ENCODE measurements at places on chromosomes 6 and 20. TPM values are rescaled to one million over a fixed set of nuclear protein-coding genes. Genes with fewer than 3 reads are reported as not detected.

Gene SNAI1
- total RNA-seq: 10.4 TPM

Gene CTCFL
- not detected for total RNA-seq

Gene RAB44
- total RNA-seq: 0.29 TPM

Gene PLCB1
- 35.0 TPM for total RNA-seq

Gene ADGRF5
- total RNA-seq: 34.6 TPM

Gene CLPSL1
- not detected for total RNA-seq

Gene ERMARD
- 29.3 TPM for total RNA-seq

Gene SAMD5
- 3.8 TPM for total RNA-seq

Gene LRRN4
- total RNA-seq: not detected

DNA sequence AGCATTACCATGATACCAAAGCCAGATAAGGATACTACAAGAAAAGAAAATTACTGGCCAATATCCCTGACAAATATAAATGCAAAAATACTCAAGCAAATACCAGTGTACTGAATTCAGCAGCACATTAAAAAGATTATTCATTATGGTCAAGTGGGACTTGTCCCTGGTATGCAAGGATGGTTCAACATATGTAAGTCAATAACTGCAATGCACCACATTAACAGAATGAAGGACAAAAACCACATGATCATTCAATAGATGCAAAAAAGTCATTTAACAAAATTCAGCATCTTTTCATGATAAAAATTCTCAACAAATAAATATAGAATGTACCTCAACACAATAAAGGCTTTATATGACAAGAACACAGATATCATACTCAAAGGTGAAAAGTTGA lies 9.1 kb upstream of the DEFB125 start:
- DNase-seq: no peak

- no peak for DNase-seq
Measured at GRCh38 chr20:32357375-32357868, 709 bp upstream of the ASXL1 start.

DNA sequence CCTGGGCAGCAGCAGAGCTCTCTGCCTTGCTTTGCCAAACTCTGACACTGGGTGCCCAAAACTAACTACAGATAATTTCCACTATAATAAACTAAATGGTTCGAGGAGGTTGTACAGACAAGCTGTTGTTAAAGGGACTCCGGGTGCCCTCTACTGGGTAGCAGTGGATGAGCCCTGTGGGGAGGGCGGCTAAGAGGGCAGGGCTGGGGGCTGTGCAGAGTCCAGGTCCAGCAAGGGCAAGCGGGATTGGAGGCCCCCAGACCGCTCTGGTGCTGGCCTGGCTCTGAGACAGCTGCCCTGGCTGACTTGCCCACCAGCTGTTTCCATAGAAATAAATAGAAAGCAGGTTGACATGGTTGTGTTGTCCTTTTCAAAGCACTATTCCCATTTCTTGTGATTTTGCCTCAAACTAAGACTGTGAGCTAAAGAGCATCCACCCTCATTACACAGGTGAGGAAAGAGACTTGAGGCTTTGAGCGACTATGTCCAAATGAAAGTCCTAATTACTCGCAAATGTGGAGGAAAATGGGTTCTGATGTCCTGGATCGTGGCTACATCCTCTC lies 167.6 kb upstream of the CST7 start:
- DNase-seq: no peak

GRCh38 chr6:87105823-87106222 lies 10.9 kb upstream of the CGA start:
- DNase-seq: no peak

- DNase-seq: peak; percentile 61
Measured at GRCh38 chr20:58710481-58711265, 18.1 kb downstream of the NPEPL1 start.

GRCh38 chr6:36616893-36617521 lies 22.8 kb downstream of the SRSF3 start:
- peak; percentile 45 for DNase-seq

DNA sequence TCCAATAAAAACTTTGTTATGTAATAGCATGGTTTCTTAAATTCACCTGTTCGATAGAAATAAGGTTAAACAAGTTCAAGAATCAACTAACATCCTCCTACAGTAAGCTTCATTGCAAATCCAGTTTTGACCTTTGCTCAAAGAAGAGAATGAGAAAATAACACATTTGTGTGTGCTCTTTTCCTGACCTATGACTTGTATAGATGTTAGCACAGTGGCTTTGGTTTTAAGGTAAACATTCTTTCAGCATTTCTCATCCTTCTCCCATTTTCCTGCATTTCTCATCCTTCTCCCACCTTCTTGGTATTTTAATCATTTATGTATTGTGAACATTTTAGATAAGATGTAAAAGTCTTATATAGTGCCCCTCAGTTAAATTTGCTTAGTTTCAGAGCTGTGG lies 73.9 kb downstream of the PLCB1 start:
- no peak for DNase-seq

GRCh38 chr20:40462566-40462965 lies 226.5 kb downstream of the MAFB start:
- DNase-seq: no peak

DNA sequence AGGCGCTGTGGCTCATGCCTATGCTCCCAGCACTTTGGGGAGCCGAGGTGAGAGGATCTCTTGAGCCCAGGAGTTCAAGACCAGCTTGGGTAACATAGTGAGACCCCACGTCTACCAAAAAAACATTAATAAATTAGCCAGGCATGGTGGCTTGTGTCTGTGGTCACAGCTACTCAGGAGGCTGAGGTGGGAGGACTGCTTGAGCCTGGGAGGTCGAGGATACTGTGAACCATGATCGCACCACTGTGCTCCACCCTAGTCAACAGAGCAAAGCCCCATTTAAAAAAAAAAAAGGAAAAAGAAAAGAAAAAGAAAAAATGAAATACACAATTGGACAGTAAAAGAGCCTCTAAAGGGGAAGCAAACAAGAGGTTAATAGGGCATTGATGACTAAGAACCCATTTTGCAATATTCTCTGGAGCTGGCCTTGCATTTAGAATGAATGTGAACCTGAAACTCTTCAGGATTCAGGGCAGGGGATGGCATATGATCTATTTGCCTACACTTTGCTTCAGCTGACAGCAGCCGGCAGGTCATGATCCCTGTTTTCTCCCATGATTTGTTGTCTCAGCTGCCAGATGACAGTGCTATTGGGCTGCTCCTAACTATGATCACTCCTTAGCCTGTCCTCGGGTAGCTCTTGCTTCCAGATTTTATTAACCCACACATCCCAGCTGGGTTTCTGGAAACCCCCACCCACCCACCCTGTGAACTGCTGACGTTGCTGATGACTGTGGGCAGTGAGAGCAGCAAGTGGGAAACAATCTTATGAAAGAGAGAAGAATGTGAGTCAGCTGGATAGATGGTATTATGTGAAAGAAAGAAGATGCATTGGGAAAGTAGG lies 83.8 kb upstream of the ELOVL5 start:
- no peak for DNase-seq

Data from aorta (tissue), 5 donors.